Effector memory CD4-positive, alpha-beta T cell (primary cell): ENCODE measurements at places on chromosomes 4 and X.

DNA sequence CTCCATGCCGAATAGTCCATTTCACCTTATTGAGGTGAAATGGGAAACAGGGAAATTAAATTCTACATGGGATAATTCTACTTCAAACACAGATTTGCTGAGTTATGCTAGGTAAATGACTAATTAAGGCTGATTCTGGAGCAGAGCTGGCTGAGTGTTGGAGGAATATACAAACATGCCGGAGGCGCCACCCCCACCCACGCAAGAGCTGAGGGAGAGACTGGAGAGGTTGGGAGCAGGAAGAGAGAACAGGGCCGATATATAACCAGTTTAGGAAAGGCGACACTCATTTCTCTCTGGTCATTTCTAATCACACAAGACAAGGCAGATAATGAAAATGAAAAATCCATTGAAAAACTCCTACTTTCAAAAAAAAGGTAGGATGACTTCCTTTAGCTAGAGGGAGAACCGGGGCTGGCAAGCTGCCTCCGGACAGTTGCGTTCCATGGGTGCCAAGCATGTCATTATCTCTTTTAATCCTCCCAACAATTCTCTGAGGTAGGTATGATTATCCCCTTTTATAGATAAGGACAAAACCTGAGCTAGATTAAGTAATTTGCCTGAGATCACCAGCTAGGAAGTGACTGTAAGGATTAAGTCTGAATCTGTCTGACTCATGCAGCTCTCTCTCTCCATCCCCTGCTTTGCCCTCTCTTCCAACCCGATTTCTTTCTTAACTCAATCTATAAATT, 27.6 kb upstream of the CFAP299 start:
- no peak for DNase-seq

GRCh38 chrX:109389917-109390316, 92.0 kb downstream of the GUCY2F start:
- no peak for DNase-seq

- DNase-seq: no peak
These were observed 4.4 kb upstream of the CHM start for GRCh38 chrX:86051741-86052140.

DNA sequence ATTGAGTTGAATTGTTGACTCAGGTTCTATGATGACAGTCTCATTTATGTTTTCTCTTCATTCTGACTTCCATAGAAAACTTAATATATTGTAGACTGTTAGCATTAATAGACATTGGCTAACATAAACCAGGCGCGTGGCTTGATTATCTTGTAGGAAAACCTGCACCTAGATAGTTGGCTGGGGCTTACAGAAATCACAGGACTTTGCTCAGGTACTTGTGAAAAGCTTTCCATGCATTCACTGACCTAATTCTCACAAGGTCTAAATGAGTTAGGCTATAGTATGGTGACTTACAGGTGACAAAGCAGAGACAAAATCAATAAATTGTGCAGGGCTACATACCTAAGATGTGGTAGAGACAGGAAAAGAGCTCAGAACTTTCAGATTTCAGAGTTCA, 212.8 kb downstream of the GPAT3 start:
- DNase-seq: no peak

DNA sequence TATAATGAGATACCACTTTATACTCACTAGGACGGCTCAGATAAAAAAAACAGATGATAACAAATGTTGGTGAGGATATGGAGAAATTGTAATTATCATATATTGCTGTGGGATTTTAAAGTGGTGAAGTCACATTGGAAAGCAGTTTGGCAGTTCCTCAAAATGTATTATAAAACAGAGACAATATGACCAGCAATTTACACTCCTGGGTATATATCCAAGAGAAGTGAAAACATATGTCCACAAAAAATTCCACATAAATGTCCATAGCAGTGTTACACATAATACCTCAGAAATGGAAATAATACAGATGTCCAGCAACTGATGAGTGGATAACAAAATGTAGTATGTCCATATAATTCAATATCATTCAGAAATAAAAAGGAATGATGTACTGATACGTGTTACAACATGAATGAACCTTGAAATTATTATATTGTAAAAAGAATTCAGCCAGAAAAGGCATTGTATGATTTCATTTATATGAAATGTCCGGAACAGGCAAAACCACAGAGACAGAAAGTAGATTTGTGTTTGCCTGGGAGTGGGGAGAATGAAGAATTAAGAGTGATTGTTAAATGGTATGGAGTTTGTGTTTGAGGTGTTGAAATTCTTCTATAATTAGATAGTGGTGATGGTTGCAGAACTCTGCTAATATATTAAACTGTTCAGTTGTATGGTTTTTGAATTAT, 220.9 kb downstream of the SLC7A11 start:
- DNase-seq: no peak

GRCh38 chr4:72767618-72768302, 198.7 kb upstream of the ADAMTS3 start:
- no peak for DNase-seq

DNA sequence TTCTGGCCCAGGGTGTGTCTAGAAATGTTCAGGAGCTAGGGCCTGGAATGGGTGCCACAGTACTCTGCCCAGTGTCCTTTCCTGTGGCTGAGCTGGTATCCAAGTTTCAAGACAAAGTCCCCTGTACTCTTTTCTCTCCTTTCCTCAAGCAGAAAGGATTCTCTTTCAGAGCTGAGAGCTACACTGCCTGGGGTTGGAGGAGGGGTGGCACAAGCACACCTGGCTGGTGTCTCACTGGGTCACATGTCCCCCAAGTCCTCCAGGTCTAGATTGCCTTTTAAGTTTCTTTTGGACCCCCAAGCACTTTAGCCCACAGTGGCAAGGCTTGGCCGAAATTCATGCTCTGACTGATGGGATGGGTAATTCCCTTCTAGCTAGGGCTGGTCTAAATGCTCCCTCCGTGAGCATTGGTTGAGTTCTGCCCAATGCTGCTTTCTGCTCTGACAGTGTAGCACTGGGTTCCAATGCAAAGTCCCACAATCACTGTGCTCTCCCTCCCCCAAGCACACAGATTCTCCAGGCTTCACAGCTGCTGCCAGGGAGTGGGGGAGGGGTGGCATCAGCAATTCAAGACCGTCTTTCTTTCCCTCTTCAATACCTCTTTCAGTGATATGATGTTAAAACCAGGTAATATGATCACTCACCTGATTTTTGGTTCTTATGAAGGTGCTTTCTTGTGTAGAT, 47.8 kb downstream of the BEX3 start:
- no peak for DNase-seq

- DNase-seq: no peak
These were observed 106.6 kb downstream of the RASL11B start for GRCh38 chr4:52968691-52969090.

- DNase-seq: no peak
These were observed 124.0 kb downstream of the KIT start for GRCh38 chr4:54781756-54782155.

GRCh38 chr4:79723507-79723906, 315.5 kb upstream of the GK2 start:
- no peak for DNase-seq

DNA sequence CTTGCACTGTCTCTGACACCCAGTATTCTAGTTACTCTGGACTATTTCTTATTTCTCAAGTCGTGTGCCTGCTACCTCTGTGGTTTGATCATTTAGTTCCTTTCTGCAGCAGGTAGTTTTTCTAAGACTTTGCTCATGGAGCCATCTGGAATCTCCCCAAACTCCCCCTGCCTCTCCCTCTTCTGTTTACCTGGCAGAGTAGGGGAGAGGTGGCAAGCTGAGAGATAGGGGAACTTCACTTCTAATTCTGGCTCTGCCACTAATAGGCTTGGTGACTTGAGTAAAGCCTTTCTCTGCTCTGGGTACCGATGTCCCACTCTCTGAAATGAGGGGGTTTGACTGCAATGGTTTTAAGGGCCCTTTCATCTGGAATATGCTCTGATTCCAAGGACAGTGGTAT, 141.3 kb downstream of the CPEB2 start:
- no peak for DNase-seq

GRCh38 chrX:93538575-93538974, 134.8 kb downstream of the NAP1L3 start:
- DNase-seq: no peak

- no peak for DNase-seq
These were observed 30.7 kb downstream of the HMX1 start for GRCh38 chr4:8840816-8841455.

DNA sequence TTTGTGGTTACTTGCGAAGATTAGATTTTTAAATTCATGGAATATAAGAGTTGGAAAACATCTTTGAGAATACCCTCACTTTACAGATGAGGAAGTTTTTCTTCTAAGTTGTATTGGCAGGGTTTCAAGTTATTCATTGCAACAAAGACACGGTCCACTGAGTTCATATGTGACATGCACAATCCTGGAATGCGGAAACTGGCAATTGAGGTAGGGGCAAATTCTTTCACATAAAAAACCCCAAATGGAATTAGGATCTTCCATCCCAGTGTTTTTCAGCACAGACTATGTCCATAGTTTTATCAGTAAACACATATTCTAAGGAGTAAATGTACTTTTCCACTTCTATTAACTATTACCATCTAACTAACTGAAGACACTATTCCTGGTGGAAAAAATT, 81.8 kb upstream of the NAP1L5 start:
- no peak for DNase-seq

- no peak for DNase-seq
These were observed 470.8 kb upstream of the SLIT2 start for GRCh38 chr4:19780871-19781270.

GRCh38 chr4:183349673-183350072, 27.4 kb upstream of the CLDN24 start:
- DNase-seq: no peak

GRCh38 chrX:3584415-3584996, 128.9 kb downstream of the PRKX start:
- DNase-seq: no peak

- DNase-seq: no peak
These were observed 400.2 kb downstream of the MID1IP1 start for GRCh38 chrX:39201305-39201990.

- DNase-seq: no peak
These were observed 35.4 kb upstream of the CDKL5 start for GRCh38 chrX:18389966-18390365.

DNA sequence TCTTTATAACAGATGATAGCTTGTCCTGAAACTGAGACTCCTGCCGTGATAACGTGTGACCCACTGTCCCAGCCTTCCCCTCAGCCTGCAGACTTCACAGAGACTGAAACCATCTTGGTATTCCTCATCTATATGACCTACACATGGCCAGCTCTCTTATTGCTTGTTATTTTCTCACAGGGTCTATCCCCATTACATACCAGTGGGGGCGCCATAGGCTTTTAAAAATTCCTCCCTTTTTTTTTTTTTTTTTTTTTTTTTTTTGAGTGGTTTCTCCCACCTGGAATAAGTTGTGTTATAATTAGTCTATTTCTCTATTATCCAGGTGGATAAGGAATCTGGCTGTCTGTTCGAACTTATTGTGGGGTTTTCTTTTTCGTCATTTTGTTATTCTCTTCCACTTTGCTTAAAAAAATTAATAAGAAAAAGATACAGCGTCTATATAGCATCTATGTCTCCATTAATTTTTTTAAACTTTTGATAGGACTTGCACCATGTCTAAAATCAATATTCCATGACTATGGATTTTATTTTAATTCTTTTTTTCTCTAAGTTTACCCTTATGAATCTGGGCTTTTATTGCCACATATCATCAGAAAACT, 47.2 kb downstream of the GYG2 start:
- no peak for DNase-seq

DNA sequence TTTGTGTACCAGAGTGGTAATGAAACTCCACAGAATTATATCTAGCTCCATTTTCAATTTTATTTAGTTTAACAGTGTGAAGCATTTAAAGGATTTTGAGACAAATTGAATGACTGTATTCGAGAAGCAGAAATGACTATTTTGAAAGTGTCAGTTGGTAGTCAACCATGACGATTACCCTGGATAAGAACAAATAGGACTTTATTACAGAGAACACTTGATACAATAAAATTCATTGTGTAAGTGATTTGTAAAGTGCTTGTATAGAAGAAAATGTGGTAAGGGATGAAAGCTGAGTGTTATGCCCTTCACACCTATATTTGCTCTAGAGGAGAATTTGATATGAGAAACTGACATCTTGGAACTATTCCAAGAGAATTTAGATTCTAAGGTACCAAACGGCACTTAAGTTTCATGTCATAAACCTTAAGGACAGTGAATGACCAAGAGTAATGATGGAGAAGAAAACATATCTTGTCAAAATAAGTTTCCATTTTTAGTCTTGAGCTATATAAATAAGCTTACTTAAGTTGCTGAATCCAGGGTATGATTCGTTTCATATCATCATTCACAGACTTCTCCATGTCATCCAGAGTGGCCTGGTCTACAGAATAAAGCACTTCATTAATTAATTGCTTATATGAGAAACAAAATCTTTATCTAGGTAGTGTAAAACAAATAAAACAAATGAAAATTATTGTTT, 34.6 kb downstream of the MED14 start:
- DNase-seq: no peak

DNA sequence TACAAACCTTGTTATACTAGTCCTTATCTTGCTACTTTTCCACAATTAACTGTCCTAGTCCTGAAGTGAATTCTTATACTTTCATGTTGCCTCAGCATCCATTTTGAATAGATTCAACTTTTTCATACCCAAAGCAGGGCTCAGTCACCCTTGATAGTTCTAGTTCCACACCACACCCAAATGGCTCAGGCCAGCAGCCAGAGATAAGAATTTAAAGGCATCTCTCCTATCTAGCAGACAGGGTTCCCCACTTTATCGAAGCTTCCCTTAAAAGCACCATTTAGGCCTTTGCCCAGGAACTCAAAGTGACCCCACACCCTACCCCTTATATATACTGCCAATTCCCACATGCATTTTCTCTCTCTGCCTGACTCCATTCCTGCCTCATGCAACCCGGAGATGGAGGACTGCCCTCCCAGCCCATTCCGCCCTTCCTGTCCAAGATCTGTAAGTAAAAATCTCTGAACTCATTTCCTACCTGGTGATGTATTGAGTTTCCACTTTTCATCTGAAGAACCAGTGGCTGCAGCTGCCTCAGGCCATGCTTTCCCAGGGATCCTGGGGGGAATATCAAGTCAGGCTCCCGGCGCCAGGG, 63.7 kb upstream of the TXK start:
- DNase-seq: no peak

DNA sequence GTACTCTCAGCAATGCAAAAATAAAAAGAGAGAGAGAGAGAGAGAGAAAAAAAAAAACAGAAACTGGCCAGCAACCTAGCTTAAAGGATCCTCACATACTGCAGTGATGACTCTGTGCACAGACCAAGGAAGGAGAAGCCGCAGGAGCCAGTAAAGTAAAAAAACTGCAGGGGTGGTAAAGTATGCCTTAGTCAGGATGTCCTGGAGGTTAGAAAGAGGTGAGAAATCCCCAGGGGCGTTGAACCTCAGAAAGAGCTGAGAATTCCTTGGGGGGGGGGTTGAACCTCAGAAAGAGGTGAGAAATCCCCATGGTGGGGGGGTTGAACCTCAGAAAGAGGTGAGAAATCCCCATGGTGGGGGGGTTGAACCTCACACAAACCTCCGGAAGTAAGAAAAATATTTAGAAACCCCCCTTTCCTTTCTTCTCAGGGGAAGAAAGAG, 48.0 kb downstream of the MAGEA9 start:
- DNase-seq: peak; percentile 19

DNA sequence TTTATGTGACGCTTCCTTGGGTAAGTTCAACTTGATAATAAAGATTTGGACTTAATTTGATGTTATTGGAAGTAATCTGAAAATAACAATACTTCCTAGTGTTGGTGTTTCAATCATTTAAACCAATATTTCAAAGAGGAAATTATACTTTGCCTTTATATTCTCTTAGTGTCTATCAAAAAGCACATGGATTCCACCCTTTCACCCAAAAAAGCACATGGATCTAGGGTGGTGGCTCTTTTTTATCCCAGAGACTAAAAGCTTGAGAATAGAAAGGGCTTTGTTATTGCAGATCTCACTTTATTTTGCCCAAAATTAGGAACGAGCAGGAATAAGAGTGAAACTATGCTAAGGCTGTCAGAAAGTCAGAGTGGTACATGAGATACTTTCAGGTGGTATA, 75.1 kb upstream of the RASGEF1B start:
- DNase-seq: no peak
